LNCaP clone FGC (cell line): ENCODE measurements at places on chromosomes 3 and 15.

DNA sequence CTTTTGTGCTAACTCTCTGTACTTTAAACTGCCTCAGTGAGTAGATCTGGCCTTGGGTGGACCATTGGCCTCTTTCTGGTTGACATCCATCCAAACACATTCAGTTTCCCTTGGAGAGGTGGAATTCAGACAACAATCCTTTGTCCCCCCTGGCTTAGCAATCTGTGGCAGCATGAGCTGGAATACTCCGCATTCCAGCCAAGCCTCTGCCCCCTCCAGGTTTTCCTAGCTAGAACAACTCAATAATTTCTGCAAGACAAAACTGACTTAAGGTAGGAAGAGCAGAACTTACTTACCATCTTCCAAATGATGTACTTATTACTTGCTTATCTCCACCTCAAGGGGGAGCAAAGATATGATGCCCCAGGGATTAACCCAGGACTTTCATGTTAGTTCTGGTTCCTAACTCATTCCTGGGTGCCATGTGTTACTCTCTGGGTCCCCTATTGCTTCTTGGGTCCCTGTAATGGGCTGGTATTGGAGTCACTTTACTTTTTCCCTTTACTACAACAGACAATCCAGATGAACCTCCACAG lies 21.8 kb upstream of the IL16 start:
- no peak for DNase-seq

GRCh38 chr15:79990280-79990996 lies 19.4 kb upstream of the BCL2A1 start:
- DNase-seq = no peak

DNA sequence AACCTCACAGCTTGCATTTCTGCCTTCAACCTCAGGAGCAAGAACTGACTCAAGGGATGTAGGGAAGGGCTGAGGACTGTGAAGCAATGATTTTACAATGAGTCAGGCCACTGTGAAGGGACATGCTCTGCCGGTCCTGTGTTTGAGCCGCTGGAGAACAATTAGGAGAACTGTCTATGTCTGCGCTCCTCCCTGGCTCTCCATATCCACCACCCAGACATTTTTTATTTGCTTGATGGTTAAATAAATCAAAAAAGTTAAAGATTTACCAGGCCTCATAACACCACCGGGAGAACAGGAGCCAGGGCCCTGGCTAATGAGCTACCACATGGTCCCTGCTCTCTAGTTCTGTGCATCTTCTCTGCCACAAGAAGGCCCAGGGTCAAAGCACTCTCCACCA lies 29.6 kb downstream of the SEC61A1 start:
- DNase-seq = no peak

DNA sequence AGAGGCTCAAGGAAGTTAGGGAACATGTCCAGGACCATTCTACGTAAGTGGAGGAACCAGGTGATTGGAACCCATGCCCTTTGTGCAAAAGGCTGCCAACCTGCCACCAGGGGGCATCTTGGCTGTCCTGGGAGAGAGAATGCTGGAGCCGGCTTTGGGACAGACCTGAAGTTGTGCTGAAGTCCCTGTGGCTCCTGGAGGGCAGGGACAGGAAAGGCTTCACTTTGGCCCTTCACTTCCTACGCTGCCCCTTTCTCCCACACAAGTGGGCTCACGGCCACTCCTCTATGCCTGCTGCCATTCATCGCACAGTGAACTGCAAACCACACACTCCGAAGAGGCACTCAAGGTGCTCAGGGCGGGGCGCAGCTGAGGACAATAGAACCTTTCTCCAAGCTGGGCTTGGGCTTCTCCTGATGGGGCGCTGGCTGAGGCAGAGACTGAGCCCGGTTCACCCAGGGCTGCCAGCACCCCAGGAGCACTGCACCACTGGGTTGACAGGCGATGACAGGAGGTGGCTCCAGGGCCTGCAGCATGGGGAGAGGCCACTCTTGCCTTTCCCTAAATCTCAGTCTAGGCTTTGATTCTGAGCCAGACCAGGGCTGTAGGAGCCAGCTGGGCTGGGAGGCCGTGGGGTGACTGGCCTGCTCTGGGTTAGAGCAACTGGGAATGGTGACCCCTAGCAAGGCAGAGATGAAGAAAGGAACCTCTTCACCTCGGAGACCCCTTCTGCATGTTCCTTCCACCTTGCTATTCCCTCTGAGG lies 8.4 kb downstream of the SHF start:
- DNase-seq = no peak

DNA sequence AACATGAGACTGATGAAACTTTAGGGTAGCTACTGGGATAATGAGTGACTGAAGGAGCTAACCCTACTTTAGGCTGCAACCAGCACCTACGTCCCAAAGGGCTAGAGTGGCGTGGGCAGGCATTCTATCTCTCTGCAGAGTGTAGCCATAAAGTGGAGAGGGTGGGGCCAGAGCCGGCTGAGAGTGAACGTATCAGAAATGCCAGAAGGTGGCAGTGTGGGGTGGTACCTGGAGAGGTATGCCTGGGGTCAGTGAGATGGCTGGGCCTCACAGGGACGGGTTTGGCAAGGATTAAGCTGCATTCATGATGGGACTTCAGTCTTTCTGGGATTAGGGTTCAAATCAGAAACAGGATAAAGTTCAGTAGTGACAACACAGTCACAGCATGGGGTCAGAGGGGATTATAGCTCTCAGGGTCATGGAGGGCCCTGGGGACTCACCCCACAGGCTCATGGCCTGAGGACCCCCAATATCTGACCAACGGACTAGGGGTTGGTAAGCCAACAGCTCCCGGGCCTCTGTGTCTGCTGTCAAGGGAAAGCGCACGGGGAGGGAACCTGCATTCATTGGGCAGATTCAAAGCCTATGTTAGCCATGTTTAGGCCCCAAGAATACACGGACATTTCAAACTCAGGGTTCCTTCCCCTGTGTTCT lies 86.5 kb upstream of the FOXB1 start:
- no peak for DNase-seq

GRCh38 chr3:65713016-65713415 lies 325.7 kb downstream of the MAGI1 start:
- DNase-seq = no peak

DNA sequence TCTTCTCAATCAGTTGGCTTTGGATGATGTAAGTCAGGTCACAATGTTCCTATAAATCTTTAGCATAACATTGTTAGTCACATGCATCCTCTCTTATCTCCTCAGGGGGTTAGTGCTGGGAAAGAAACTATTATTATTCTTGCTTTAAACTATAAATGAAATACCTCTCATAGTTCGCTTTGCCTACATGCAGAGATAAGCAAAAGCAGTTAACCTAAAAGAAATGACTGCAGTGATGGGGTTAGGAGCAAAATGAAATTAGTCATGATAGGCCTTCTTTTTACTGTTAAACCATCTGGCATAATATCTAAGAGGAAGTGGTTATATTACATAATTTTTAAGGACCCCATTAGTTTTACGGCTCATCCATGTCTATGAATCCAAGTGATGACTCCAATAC lies 91.7 kb upstream of the IGSF10 start:
- DNase-seq = no peak

DNA sequence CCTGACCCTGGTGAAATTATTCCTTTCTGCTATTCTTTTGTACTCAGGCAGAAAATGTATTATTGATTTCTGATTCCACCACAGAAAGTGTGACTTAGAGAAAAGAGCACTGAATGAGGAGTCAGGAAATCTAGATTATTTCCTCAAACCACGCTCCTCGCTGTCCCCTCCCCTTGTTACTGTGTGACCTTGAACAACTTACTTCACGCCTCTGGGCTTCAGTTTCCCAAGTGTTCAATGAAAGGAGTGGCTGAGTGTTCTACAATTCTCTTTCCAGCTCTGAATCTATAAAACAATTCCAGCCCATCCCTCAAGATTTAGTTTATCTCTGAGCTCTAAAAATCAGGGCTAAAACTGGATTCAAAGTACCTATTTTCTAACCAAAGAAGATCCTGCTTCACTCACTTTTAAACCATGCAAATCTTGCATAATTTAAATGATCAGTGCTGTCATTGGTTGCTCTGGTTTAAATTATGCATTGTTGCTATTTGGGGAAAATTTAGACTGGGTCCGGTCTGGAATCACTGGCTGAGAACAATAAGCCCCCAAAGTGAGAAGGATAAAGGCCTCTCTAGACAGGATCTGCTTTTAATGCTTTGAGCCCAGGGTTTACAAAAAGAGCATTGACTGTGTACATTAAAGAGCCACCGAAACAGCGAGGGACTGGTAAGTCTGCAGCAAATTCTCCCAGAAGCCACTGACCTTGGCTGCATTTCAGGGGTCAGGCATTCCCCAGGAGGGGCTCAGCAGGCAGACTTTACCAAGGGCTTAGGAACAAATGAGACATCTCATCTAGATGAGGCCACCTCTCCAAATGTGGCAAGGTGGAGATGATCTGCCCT lies 3.2 kb downstream of the TNIK start:
- DNase-seq = no peak

- no peak for DNase-seq
Measured at GRCh38 chr3:170257145-170257544, 34.9 kb downstream of the PRKCI start.

DNA sequence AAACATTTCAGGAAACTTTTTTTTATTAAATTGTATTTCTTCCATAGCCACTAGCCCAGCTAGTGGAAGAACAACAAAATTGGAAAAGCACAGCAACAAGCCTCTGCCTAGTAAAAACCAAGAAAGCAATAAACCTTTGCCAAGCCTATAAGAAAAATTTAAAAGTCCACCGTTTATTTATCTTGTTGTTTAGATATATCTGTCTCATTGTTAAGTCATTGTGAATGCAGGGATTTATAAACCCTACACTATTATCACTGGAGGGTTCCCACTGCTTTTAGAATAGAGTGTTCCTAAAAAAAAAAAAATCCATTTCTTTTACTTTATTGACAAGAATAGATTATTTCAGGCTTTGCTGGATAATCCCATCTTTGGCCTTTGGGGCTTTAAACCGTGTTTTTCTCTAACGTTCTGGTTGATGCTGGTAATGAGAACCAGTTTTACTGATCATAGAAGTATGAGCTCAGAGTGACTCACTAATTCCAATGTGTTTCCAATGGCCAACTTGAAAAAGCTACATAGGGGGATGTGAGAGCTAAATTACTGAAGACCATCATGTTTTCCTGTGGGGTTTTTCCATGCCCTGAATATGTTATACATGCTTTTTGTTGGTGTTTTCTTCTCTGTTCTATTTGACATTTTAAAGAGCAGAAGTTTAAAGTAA lies 634.1 kb downstream of the RBMS3 start:
- DNase-seq = no peak

GRCh38 chr3:16484984-16485383 lies 28.5 kb downstream of the RFTN1 start:
- no peak for DNase-seq

DNA sequence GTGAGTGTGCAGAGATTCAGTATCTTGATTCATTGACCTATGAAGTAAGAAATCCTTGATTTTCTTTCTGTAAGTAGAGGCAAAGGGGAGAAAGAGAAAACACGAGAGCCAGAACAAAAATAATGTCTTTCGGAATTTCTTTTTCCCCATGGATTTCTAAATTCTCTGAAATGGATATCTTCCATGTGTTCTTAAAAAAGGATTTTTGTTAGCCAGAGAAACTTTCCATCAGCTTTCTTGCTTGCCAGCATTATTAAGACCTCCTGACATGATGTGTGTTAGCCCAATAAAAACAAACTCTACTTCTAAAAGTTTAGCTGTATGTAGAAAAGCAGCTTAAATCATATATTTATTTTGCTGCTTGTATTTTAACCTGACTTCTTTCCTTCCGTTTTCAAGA lies 122.3 kb upstream of the AADACL2 start:
- DNase-seq = no peak

- DNase-seq = no peak
Measured at GRCh38 chr15:66108483-66109265, 144.9 kb downstream of the MEGF11 start.

- no peak for DNase-seq
Measured at GRCh38 chr3:134810052-134810435, 15.0 kb downstream of the EPHB1 start.

DNA sequence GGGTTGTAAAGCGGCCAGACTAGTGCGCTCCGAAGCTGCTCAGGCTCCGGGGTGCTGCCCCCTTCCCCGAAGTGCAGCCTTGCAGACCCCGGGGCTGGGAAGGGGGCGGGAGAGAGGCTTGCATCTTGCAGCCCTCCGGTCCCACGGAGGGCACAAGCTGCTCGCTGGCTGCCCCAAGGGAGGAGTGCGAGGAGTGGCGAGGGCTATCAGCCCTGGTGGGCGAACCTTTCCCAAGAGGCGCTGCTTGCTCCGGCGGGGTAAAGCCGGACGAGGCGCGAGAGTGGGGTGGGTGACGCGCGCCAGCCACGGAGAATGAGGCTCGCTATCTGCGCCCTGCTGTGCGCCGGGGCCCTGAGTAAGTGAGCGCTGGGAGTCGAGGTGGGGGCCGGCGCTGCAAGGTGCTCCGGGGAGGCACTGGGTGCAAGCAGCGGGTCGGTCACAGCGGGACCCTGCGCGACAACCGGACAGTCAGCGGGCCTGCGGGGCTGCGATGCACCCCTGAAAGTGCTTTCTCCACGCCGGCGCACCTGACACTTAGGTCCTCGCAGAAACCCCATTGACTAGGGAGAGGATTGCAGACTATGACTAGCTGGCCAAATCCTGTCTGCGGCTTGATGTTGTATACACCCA lies 12.7 kb upstream of the TOPBP1 start:
- DNase-seq = no peak

GRCh38 chr3:10219737-10220136 lies 28.5 kb upstream of the TATDN2 start:
- no peak for DNase-seq

DNA sequence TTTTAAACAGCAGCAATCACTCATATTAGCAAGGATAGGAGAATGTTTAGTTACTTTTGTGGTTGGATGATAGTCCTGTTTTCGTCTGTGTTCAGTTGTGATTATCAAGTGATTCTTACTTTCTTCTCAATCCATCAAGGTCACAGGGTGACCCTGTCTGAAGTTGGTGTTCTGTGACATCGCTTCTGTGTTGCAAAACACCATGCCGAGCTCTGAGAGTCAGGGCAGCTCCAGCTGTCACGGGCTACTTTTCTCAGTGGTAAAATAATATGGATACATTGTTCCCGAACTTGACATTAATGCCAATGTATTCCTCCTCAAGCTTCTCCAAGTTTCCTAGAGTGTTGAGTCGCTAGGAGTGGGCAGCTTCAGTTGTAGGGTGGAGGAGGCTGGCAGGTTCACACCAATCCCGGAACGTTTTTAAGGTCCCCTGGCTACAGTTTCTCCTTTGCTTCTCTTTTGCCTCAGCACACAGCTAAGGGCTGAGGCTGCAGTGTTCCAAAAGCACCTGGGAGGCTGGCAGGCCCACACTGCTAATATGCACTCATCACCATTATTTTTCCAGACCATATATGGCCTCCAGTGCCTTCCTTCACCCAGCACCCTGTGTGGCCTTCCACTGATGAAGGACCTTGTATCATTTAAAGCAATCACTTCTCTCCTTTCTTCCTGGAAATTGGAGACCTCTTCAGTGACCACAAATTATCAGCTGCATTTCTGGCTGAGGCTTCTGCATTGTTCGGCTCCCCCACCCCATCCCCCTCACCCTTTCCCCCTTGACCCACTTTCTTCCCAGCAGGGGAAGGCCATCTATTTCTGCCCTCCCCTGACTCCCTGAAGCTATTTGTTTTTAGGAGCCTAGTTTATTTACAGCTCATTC lies 25.8 kb downstream of the COLQ start:
- DNase-seq = no peak

GRCh38 chr3:118842147-118842863 lies 192.3 kb downstream of the IGSF11 start:
- no peak for DNase-seq
